NCI-H1092 (cell line): ENCODE measurements at places on chromosomes 6 and 20.

- DNase-seq: no peak
Measured at GRCh38 chr20:64161356-64162238, 2.7 kb upstream of the MYT1 start.

GRCh38 chr20:7911586-7912330, 28.5 kb downstream of the HAO1 start:
- no peak for DNase-seq

GRCh38 chr20:2751878-2752566, 48.4 kb downstream of the CPXM1 start:
- DNase-seq: no peak

GRCh38 chr20:11582060-11582459, 335.6 kb upstream of the BTBD3 start:
- no peak for DNase-seq

GRCh38 chr6:96014846-96015517, 792 bp upstream of the FUT9 start:
- peak; percentile 51 for DNase-seq

- DNase-seq: no peak
Measured at GRCh38 chr20:62782149-62782892, 14.0 kb upstream of the MRGBP start.

DNA sequence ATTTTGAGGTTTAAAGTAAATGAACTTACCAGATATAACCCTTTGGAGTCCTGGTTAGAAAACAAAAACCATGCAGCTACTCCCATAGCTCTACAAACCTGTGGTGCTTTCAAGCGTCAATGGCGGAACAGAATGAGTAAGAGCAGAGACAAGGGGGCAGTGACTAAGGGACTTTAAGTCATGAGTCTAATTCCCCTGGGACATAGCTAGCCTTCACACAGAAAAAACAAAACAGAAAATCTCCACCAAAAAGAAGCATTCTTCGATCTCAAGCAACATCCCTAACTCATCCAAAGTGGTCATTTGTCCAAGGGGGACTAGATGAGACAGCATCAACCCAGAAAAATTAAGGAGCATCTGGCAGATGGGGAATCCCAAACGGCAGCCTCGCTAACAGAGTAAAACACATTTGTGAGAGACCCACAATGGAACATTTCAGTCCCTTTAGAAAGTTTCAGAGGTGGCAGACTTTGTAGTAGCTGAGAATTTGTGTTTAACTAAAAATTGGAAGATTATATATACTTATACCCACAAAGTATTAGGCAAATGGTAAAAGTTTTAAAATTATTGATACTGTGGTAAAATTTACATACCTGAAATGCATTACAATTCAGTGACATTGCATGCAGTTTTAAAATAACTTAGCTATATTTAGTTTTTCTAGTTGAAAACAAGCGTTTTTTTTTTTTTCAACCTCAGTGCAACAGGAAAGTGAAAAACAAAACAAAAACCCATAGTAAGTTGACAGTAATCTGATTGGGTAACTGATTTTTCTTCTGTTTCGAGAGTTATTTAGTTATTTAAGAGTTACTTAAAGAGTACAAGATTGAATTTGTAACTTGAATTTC, 67.5 kb downstream of the KCNQ5 start:
- no peak for DNase-seq
